ENCODE measurements at places on chromosomes 5 and 9.

DNA sequence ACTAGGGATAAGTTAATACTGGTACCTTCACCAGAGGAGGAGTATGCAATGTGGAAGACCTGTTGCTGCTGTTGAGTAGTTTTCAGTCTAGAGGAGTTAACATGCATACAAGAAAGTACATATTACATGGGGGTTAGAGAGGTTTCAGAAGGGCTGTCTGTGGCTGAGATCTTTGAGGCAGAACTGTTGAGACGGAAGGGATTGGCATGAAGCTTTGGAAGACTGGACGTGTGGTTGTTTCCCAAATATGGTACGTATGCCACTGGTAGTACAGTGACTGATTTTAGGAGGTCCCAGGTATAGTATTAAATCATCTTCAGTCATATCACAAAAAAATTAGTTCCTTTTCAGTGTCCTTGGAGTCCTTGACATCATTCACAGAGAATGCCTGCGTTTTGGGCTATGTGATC lies 17.6 kb downstream of the TNFAIP8 start:
- DNase-seq, result no peak

GRCh38 chr9:35609001-35609819 lies 4.1 kb downstream of the TESK1 start:
- no peak for DNase-seq

- DNase-seq, result no peak
Observed at GRCh38 chr9:78601957-78602565, 305.1 kb downstream of the PSAT1 start.

DNA sequence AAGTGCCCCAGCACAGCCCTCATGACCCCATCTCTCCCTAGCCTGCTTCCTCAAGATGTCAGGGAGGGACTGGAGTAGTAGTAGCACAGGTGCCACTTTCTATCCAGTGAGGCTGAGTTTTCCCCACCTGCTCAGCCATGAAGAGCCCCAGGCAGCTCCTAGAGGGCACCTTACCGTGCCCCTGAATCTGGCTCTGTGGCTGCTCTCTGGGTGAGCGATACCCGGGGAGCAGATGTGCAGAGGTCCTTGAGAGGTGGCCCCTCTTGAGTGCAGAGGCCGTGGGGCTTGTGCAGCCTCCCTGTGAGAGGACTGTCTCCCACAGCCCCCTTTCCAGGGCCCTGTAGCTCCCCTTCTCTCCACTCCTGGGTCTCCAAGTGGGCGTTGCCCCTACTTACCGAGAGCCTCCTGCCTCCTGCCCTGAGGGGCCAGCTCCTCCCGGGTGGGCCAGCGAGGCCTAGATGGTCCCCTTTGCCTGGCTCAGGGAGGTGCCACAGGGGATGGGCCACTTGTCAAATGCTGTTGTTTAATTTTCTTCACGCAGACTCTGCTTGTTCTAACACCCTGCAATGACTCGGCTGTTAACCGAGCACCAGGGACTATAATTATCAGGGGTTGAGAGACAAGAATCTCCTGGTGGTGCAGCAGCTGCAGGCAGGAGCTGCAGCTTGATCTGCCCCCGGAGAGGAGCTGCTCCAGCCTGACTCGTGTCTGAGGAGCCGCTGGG lies 29.6 kb upstream of the PITX1 start:
- no peak for DNase-seq

DNA sequence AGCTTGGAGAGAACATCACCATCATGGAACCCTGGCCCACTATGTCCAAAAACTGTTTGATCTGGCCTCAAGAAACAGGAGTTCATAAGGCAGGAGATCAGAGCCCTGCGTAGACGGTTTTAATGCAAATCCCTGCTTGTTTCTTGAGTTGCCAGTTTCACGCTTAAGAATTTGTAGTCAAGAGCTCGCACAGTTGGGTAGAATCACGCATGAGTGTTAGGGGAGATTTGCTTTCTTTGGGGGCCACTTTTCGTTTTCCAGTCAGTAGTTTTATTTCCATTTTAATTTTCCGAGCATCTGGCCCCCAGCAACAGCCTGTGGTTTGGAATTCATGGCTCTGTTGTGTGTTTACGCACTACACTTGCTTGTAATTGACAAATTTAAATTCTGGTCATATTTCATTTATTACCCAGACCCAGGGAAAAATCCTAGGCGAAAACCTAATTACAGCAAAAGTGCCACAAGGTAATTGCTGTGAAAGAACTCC lies 6.6 kb upstream of the C5orf58 start:
- DNase-seq, result no peak

DNA sequence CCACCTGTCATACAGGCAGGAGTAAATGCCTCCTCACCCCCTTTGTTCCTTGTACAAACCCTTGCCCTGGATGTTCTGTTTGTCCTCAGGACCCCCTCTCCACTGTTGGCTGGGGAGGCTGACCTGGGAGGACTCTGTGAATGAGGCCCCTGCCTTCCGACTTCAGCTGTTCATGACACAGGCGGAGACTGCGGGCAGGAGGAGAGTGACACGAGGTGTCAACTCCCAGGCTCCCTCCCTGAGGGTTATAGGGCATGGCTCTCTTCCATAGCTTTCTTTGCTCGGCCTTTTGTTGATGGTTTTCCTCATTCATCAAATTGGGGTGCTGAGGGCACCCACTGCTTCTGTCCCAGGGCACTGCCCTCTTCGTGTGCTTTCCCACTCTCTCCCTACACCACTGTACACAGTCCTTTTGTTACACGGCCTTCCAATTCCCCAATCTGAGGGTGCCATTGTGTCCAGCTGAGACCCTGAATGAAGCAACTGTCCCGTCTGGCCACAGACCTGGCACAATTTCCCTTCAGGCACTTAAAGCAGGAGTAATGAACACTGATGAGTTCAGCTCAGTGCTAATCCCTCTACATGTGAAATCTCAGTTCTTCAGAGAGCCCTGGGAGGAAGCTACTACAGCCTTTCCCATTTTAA lies 33.8 kb downstream of the KCNIP1 start:
- DNase-seq, result no peak

DNA sequence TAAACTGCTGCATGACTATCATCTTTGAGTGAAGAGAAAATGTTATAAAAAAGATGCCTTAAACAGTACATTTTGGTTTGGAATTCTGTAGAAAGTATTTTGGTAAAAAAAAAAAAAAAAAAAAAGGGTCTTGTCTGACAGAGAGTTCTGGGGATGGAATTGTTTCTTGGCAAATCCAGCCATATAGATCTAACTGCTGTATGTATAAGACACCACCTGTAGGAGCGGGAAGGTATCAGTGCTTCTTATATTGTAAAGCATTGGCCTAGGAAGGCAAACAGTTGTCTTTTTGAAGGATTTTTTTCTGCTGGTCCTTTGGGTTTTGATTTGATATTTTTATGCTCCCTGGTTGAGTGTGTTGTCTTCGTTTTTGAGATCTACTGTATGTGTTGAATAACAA lies 2.8 kb downstream of the PURA start:
- no peak for DNase-seq

DNA sequence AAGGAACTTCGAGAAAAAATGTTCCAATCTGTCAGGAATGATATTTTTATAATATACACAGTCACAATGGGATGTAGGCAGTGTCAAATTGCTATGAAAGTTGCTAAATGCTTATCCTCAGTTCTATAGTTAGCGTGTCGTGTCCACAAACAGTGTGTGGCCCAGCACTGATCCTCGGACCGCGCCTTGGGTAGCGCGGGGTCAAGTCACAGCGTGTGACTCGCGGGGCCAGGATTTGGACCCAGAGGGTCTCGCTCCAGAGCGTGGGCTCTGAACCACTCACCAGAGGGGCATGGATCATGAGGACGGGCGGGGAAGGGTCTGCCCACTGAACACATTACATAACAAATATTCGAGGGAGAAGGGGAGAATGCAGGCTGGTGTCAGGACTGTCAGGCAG lies 171.8 kb downstream of the C9orf50 start:
- DNase-seq, result no peak

GRCh38 chr5:155290937-155291336 lies 277.4 kb downstream of the KIF4B start:
- no peak for DNase-seq

DNA sequence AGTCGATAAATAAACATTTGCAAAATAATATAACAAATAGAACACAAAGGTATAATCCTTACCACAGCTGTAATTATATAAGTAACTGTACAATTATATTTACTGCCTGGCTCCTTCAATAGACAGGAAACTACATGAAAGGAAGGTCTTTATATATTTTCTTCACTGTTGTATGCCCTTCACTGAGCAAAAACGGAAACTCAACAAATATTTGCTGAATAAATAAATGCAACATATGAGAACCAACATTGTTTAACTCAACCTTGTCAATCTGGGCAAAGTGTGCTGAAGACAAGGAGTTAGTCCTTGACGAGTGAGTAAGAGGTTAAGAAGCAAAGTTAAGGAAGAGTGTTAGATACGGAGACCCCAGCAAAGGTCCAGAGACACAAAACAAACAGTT lies 22.6 kb downstream of the PSMD5 start:
- DNase-seq, result no peak

GRCh38 chr9:114925672-114926071 lies 4.7 kb downstream of the TNFSF8 start:
- DNase-seq, result no peak

DNA sequence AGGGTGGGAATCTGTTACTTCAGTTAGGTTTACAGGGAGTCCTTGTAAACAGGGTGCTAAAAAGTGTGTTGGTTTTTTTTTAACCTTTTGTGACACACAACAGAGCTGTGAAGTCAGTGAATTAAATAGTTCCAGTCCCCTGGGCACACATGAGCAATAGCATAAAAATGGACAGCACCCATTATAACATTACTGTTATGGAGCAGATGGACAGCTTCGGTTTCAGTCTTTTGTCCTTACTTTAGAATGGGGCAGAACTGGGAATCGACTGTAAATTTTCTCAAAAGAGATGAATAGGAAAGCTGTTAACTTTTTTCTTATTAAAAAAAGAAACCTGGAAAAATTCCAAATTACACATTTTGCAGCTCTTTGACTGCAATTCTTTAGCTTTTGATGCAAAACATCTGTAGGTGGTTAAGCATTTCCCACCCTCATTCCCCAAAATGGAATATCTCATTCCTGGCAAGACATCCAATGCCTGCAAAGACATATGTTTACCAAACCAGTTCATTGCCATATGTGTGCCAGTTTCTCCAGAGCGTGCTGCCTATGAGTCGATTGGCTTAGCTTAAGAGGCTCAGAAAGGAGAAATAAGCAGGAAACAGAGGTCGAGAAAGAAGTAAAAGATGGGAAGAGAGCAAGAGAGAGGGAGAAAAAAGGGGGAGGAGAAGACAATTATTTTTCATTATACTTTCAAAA lies 212.3 kb upstream of the TMEM161B start:
- DNase-seq, result no peak

DNA sequence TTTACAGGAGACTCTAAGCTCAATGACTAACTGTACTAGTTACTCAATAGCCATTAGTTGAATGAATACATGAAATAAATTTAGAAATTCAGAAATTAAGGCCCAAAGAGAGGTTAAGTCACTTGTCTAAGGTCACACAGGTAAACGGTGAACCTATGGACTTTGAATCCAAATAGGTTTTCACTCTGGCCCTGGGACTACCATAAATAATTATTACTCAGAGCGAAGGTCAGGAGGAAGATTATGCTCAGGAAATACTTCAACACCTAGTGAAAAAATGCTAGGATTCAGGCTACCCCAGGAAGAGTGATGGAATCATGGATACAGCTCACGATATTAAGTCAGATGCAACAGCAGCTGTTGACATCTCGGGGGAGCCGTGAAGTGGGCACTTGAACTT lies 417.4 kb downstream of the GABRG2 start:
- no peak for DNase-seq

GRCh38 chr5:137609127-137609526 lies 110.0 kb upstream of the SPOCK1 start:
- no peak for DNase-seq

DNA sequence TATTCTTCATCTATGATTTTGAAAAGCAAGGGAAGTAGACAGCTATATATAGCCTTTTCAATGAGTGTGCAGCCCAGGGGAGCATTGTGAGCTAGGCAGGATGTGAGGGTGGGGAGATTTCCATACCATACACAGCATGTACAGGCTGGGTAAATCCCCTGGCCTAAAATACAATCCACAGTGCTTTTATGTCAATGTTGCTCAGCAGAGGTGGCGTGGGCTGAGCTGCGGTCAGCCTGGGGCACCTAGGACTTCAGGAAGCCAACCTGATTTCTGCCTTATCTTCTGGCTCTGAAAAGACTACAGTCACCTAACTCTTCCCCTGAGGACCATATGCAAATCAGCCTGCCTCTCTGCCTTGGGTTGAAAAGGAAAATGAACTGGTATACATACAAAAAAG lies 6.3 kb upstream of the GARIN3 start:
- DNase-seq, result peak; percentile 79

GRCh38 chr5:71973563-71973962 lies 133.7 kb upstream of the MAP1B start:
- no peak for DNase-seq

DNA sequence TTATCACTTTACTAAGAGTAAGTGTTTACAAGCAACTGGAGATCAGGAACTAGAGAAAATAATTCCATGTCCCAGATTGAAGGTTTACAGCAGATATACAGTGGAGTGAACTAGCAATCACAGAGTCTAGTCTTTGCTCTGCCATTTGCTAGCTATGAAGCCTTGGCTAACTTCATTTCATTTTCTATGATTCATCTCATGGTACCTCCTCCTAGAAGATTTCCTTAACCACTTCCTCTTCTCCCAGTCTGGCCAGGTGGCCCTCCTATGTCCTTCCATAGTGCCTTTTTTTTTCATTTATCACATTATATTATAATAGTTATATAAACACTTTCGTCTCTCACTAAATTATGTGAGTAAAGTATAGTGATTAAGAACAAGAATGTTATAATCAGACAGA lies 52.1 kb downstream of the GRIA1 start:
- no peak for DNase-seq

DNA sequence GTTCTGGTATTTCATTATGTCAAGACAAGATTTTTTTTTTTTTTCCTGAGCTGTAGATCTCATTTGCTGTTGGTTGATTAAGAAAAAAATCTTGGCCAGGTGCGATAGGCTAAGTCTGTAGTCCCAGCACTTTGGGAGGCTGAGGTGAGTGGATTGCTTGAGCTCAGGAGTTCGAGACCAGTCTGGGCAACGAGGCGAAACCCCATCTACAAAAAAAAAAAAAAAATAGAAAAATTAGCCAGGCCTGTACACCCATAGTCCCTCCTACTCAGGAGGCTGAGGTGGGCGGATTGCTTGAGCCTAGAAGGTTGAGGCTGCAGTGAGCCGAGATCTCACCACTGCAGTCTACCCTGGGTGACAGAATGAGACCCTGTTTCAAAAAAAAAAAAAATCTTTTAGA lies 12.2 kb downstream of the CDC42SE2 start:
- no peak for DNase-seq

DNA sequence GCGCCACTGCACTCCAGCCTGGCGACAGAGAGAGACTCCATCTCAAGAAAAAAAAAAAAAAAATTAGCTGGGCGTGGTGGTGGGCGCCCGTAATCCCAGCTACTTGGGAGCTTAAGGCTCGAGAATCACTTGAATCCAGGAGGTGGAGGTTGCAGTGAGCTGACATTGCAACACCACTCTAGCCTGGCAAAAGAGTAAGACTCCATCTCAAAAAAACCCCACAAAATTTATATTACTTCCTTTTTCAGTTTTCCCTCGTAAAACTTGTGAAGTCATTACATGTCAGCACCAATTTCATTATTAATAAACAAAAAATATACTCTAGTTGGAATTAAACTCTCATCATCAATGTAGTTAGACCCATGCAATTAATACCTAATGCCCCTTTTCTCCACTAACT lies 43.9 kb downstream of the SHLD3 start:
- no peak for DNase-seq

All from CD8-positive, alpha-beta T cell (primary cell).